Gastroesophageal sphincter (tissue), 4 donors: ENCODE measurements at places on chromosomes 12 and 14.

DNA sequence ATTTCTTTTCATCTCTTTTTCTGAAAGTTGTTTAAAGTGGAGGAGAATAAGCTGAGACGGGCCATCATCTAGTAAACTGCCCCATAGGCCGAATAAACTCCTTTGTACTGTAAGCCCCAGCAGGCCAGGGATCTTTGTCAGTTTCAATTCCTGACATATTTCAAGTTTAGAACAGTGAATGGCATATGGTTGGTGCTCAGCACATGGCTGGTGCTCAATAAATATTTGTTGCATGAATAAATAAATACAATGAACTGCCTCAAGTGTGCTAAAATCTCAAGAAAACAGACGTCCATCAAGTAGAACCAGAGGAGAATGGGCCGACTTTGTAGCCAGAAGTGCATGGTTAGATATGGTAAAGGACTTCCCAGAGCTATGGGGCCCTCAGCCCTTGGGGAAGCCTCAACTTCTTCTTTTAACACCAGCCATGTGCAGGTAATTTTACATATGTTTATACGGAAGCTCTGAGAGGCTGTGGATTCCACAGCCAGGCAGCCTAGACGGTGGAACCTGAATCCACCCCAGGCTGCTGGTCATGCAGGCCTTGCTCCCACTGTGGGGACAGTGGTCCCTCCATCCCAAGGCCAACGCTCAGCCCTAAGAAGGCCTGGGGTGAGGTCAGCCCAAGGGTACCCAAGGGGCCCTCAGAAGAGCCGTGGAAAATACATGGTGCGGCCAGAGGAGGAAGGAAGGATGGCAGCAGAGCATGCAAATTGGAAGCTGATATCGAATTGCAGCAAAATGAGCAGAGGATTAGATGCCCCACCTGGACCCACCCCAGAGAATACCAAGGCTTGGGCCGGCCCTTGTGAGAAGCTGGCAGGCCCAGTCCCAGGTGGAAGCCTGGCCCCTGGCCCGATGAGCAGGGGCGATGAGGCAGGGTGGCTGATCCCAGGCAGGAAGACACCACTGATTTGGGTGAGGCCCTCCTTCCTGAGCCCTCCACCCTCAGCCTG lies 8.7 kb upstream of the AQP2 start:
- no peak for ATAC-seq

DNA sequence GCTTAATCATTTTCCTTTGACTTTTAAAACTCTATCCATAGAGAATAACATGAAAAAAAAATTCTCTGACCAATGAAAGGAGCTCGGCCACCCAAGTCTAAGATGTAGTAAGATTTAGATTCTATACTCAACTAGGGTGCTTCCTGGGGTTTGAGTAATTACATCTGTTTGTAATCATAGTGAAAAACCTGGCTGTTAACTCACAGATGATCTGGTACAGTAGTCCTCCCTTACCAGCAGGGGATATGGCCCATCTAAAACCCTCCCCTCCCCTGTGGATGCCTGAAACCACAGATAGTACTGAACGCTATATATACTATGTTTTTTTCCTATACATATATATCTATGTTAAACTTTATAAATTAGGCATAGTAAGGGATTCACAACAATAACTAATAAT lies 89.2 kb downstream of the DAAM1 start:
- ATAC-seq, result no peak

DNA sequence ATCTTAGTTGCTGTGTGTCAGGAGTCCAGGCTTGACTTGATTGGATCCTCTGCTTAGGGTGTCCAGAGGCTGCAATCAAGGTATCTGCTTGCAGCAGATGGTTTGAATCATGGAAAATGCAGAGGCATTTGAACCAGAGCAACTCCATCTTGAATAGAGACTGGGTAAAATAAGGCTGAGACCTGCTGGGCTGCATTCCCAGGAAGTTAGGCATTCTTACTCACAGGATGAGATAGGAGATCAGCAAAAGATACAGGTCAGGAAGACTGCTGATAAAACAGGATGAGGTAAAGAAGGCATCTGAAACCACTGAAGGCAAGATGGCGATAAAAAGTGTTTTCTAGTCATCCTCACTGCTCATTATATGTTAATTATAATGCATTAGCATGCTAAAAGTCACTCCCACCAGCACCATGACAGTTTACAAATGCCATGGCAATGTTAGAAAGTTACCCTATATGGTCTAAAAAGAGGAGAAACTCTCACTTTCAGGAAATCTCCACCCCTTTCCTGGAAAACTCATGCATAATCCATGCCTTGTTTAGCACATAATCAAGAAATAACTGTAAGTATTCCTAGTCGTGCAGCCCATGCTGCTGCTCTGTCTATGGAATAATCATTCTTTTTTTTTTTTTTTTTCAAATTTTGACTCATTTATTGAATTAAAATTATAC lies 218.3 kb upstream of the CPNE8 start:
- ATAC-seq, result no peak

DNA sequence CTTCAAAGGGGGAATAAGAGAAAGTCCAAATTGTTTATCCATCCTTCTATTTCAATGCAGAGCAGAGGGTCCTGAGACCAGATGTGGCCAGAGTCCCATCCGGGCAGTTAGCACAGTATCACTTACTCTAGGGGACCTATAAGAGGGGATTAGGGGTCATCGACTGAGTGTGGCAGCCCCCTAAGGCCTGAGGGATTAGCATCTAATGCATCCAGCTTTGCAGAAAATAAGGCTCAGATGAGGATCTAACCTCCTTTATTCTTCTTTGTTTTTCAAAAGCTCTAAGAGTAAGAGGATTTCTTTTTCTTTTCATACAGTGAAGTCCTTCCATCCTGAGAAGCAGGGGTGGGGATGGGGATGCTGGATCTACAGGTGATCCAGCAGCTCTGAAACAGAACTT lies 43.5 kb downstream of the NEUROD4 start:
- no peak for ATAC-seq

GRCh38 chr14:23433457-23433856 lies 2.0 kb downstream of the MYH7 start:
- ATAC-seq, result no peak
